ENCODE measurements at places on chromosomes 16 and 17. TPM values are rescaled to one million over a fixed set of nuclear protein-coding genes. Genes with fewer than 3 reads are reported as not detected.

TSPOAP1 gene
- total RNA-seq, result 9.1 TPM

FOXF1 gene
- 10.4 TPM for total RNA-seq

ZNF423 gene
- total RNA-seq, result 4.6 TPM

ZFHX3 gene
- 39.6 TPM for total RNA-seq

GRCh38 chr16:71895679-71896365 is 491 bp downstream of the IST1 start:
- peaks cover 12% of the 10 kb centered on the region for H3K4me1 ChIP-seq
- H3K36me3 ChIP-seq, result no peaks in the 10 kb centered on the region
- H3K4me3 ChIP-seq, result peak overlapping the region; percentile 99
- H3K27ac ChIP-seq, result peak overlapping the region; percentile 93
- DNase-seq, result peak; percentile 66
- no peaks in the 10 kb centered on the region for H3K27me3 ChIP-seq

INTS2 gene
- 13.2 TPM for total RNA-seq

BAIAP3 gene
- 160 TPM for total RNA-seq

- no peak overlapping the region for H3K4me3 ChIP-seq
- no peak for DNase-seq
- H3K36me3 ChIP-seq, result no peaks in the 10 kb centered on the region
These were observed 17.5 kb downstream of the SLFN12L start for GRCh38 chr17:35519906-35520442.

DNA sequence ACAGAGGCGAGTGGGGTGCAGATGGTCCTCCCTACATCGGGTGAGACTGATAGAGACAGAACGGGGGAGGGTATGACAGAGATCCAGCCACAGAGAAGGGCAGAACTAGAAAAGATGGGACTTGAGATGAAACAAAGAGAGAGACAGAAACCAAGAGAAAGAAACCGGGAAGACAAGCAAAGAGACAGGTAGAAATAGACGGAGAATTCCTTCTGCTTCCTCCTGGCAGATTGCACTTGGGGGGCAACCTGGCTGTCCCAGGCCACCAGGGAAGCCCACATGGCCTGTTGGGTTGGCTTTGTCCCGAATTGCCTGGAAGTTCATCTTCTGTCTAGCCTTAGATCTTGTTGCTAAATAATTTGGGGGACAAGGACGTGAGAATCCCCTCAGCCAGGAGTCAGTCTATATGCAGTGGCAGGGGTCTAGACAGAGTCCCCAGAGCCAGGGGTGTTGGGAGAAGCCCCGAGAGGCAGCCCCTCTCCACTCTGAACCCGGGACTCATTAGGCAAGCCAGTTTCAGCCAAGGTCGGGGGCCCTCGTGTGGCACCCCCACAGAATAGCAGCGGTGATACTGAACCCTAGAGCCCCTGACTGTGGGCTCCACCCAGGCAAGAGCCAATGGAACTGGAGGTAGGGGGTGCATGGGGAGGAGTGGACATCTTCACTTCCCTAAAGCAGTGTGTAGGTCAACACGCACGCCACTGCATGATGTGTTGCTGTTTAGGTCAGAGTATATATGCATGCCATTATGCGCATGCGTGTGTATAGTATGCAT is 627 bp upstream of the TSPOAP1 start:
- H3K36me3 ChIP-seq, result no peaks in the 10 kb centered on the region
- H3K27me3 ChIP-seq, result no peaks in the 10 kb centered on the region
- peak overlapping the region; percentile 88 for H3K4me3 ChIP-seq
- peak overlapping the region; percentile 45 for H3K27ac ChIP-seq
- no peaks in the 10 kb centered on the region for H3K4me1 ChIP-seq

DNA sequence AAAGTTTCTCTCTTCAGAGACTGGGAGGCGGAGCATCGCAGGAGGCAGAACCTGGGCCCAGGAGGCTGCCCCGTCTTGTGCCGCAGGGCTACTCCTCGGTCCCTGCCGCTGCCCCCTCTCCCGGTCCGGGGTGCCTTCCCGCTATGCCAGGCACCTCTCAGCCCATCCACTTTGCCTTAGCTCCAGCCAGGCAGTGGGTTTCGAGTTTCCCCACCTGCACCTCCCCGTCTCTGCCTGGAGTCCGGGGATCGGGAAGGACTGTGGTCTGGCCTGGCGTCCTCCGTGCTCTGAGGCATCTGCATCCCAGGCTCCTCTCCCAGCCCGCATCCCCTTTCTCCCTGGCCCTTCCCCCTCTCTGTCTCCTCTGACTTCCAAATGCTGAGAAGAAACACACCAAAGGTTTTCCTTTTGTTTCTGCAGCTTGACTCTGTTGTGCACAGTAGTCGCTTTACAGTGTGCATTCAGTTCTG is 26.8 kb upstream of the PIK3R6 start:
- no peak overlapping the region for H3K4me3 ChIP-seq
- H3K27me3 ChIP-seq, result no peaks in the 10 kb centered on the region
- no peaks in the 10 kb centered on the region for H3K4me1 ChIP-seq
- no peak for DNase-seq

GRCh38 chr16:3214904-3215600 is 19.9 kb downstream of the ZNF200 start:
- H3K27me3 ChIP-seq, result no peaks in the 10 kb centered on the region
- no peak overlapping the region for H3K27ac ChIP-seq
- DNase-seq, result peak; percentile 50
- no peak overlapping the region for H3K4me3 ChIP-seq
- no peaks in the 10 kb centered on the region for H3K36me3 ChIP-seq

ADAM11 gene
- not detected for total RNA-seq

- no peaks in the 10 kb centered on the region for H3K4me1 ChIP-seq
- no peak overlapping the region for H3K4me3 ChIP-seq
- H3K36me3 ChIP-seq, result no peaks in the 10 kb centered on the region
- no peaks in the 10 kb centered on the region for H3K27me3 ChIP-seq
- no peak for DNase-seq
These were observed 184.4 kb downstream of the AATF start for GRCh38 chr17:37133136-37133535.

MT1E gene
- total RNA-seq, result 53.9 TPM

HBZ gene
- not detected for total RNA-seq

GRCh38 chr17:55377671-55378275 is 43.9 kb downstream of the MMD start:
- H3K27me3 ChIP-seq, result no peaks in the 10 kb centered on the region
- no peak overlapping the region for H3K27ac ChIP-seq
- no peak for DNase-seq
- H3K4me3 ChIP-seq, result no peak overlapping the region
- no peaks in the 10 kb centered on the region for H3K4me1 ChIP-seq

- no peak for DNase-seq
- H3K4me3 ChIP-seq, result no peak overlapping the region
- H3K36me3 ChIP-seq, result peaks cover 10% of the 10 kb centered on the region
- no peaks in the 10 kb centered on the region for H3K4me1 ChIP-seq
- no peaks in the 10 kb centered on the region for H3K27me3 ChIP-seq
These were observed 24.8 kb downstream of the RAD51D start for GRCh38 chr17:35094902-35095301.

DNA sequence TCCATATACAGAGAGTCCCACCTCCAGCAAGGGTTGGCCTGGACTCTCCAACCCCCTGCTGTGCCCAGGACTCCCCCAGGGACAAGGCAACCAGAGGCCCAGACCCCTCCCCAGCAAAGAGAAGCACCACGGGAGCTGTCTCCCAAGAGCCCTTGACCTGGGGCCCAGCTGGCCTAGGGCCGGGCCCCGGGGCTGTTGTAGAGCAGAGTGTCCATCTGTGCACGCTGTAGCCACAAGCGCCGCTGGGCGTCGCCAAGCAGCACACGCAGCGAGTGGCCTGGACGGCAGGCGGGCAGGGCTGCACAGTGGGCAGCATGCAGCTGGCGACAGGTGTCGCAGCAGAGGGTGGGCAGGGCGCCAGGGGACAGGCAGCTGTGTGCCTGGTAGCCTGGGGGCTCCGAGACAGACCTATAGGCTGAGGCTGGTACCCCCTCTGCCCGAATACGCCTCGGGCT is 4.3 kb downstream of the SPATA2L start:
- no peaks in the 10 kb centered on the region for H3K36me3 ChIP-seq
- no peak overlapping the region for H3K27ac ChIP-seq
- no peak for DNase-seq

DNA sequence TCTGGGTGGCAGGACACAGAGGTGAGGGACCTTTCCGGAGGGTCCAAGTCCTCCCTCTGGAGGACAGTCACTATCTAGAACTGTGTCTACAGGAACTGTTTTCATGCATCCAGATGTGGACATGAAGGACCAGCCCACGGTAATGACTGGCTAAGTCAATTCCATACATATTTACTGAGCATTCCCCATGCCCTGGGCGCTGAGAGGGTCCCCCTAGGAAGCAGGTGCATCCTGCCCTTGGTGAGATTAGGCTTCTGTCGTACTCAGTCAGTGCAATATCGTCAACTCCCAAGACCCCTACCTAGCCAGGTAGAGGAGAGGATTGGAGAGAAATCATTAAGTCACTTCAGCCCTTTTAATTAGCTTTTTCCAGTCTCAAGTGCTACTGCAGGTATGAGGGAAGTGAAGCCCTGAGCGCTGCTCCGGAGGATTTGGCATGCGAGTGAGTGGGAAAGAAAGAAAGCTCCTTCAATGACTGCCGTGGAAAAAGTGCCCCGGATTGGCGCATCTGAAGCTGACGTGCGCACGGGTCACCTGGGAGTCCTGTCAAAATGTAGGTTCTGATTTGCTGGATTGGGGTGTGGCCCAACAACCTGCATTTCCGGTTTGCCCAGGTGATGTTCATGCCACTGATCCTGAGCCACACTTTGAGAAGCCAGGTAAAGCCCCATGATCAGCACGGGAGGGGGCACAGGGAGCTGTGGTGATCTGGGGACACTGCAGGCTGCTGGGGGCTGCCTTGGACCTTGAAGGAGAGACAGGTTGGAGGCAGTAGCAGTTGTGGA is 367.4 kb upstream of the TNRC6C start:
- peaks cover 4% of the 10 kb centered on the region for H3K4me1 ChIP-seq
- no peaks in the 10 kb centered on the region for H3K27me3 ChIP-seq
- H3K36me3 ChIP-seq, result no peaks in the 10 kb centered on the region
